ENCODE measurements at places on chromosomes 4 and X.

DNA sequence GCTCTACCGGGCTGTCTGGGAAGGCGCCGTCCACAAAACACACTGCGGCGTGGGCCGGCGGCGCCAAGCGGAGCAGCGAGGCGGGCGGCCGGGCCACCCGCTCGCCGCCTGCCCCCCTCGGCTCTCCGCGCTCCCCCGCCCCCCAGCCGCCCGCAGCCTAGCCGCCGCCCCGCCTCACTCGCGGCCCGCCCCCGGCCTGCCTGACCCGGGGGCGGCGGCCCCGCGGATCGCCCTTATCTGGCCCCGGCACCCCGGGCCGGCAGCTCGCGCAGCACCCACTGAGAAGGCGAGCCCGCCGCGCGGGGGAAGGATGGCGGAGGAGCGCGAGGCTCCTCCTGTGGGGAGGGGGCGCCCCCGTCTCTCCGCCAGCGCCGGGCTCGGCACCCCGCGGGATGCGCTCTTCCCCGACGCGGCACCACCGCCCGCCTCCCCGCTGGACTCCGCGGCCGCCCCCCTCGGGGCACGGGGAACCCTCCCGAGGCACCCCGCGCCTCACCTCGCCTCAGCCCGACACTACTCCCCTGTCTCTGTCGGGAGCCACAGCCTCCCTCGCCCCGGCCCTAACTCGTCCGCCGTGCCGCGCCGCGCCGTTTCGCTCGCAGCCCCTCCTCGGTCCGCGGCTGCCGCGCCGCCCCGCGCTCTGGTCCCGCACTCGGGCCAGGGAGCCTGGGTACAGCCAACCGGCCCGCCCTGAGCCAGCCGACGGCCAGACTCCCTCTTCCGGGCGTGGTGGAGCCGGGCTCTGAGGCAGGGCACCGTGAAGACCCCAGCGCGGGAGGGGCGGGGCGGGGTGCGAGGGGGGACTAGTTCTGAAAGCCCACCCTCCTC, 566 bp downstream of the ATP11C start:
- DNase-seq, result no peak

- no peak for DNase-seq
Measured at GRCh38 chr4:59570860-59571476, 1629.2 kb upstream of the ADGRL3 start.

- DNase-seq, result no peak
Measured at GRCh38 chr4:38170338-38171169, 210.4 kb downstream of the PTTG2 start.

GRCh38 chr4:155675709-155676429, 9.2 kb downstream of the GUCY1A1 start:
- DNase-seq, result no peak

DNA sequence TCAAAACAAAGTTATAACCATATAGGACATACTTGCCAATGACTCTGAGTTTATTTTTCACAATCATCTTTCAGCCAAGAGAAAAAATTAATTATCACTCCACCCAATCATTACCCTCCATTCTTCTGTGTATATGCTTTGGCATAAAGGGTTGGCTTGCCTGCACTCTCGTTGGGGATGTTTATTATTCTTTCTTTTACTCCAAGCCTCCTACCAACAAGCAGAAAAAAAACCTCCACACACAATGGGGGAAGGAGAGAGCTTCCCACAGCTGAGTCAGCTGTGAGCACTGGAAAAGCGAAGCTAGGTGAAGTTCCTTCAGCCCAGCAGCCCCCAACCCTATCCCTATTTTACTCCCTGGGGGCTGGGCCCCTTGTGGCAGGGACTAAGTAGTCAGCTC, 1.5 kb downstream of the OPHN1 start:
- no peak for DNase-seq

- no peak for DNase-seq
Measured at GRCh38 chr4:57418133-57418532, 307.9 kb upstream of the IGFBP7 start.

- no peak for DNase-seq
Measured at GRCh38 chr4:23890369-23891063, 669 bp upstream of the PPARGC1A start.

DNA sequence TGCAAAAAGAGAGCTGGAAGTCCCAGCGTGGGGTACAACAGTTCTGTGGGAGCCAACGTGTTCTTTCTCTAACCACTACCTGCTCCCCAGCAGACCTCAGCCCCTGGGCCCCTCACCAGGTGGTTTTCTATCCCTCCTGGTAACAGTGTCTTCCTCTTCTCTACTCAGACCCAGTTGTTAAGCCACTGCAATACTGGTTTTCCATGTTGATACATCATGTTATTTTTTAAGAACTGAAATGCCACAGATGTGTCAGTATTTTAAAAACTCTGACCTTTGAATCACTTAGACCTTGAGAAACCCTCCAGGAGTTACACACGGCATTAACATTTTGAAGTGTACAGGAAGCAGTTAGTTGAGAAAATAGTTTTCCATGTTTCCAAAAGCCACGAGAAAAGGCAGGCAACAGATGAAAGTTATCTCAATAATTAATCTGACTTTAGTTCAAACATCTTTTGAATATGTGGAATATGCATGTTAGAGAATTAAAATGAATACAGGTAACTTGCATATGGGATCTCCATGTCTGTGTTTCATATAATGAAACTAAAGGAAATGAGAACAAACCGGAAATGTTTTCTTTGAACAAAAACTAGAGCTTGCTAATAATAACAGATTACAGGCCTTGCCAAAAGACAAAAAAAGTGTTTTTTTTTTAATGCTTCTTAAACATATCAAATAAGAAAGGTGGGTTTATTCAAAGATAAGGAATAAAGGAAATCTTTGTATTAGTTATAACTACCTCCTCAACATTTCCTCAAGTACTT, 108.8 kb downstream of the ZNF827 start:
- DNase-seq, result no peak

DNA sequence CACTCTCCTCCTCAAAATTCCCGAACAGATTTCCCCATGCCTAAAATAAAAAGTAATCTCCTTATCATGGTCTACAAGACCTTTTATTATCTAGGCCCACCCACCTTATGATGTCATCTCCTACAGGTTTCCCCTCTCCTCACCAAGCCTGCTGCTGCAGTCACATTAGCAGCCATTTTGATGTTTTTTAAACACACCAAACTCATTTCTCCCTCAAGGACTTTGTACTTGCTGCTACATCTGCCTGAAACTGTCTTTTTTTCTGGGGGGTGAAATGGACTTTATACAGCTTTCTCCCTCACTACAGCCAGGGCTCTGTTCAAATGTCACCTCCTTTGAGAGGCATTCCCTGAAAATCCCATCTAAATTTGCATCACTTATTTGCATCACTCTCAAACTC, 90.2 kb upstream of the TAB3 start:
- no peak for DNase-seq

GRCh38 chr4:54423066-54423465, 194.0 kb downstream of the PDGFRA start:
- DNase-seq, result no peak

GRCh38 chr4:144288011-144288903, 147.7 kb upstream of the GYPA start:
- no peak for DNase-seq

DNA sequence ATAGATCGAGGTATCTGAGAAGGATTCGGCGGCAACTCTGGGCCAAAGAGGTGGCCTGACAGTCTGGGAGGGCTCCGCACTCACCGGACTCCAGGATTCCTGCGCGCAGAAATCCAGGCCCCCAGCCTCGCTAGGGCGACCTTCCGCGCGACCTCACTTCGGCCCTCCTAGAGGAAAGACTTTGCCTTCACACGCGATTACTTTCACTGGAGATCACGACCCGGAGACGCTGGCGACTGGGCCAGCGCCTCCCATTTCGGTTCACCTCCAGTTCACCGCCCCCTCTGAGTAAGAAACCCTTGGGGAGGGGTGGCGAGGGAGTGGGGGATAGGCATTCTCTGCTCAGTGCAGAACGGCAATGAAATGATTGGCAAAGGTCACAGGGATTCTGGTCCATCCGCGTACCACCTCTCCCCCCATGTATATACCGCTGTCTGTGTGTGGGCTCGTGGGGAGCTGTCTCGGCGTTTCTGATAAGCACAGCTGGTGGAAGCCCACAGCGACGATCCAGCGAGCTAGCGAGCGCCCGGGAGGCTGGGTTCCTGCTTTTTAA, 2.5 kb downstream of the POU3F4 start:
- DNase-seq, result peak; percentile 68

Measured in spinal cord (tissue), 10 donors.